Esophagus squamous epithelium (tissue), 5 donors: ENCODE measurements at places on chromosomes 1 and 21. TPM values are rescaled to one million over a fixed set of nuclear protein-coding genes. Genes with fewer than 3 reads are reported as not detected.

DNA sequence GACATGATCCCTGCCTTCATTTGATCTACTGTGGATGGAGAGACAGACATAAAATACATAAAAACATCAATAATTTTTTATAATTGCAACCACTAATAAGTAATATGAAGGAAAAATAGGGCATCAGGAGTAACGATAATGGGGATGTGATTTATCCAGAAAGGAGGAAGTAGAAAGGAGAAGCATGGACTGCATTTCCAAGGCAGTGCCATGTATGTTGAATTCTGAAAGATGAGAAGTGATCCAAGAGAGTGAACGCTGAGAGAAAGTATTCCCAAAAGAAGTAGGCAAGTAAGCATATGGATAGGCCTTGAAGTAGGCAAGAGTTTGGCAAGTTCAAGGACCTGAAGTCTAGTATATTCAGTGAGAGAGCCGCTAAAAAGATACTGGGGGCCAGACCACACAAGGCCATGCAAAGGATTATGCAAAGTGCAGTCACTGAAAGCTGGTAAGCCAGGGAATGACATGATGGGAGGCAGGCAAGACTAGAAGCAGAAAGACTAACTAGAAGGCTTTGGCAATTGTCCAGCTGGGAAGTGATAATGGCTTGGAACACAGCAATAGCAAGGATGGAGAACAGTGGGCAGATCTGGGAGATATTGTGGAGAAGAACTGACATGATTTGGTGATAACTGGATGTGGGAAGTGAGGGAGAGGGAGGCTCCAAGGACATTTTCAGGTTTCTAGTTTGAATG lies 85.9 kb downstream of the TM2D1 start:
- DNase-seq, result no peak

DNA sequence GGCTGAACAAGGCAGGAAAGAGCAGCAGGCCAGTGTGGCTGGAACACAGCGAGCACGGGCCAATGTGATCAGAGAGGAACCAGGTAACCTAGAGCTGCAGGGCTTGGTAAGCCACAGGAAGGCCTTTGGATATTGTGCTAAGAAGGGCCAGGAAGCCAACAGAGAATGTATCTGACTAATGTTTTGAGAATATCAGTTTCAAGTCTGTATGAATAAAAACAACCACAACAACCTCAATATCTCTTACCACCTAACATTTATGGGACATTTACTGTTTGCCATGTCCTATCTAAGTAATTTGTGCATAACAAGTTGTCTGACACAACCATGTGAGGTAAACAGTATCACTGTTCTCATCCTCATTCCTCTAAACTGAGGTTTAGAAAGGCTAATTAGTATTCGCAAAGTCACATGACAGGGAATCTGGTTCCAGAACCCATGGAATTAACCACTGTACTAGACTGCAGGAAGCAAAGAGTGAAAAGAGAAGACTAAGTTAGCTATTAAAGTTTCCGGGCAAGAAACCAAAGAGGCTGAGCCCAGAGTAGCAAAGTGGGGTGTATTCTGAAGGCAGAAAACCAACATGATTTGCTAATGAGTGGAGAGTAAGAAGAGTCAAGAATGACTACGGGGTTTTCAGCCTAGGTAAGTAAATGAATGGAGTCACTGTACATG lies 38.9 kb downstream of the SPRTN start:
- no peak for DNase-seq

Gene ALX3
- total RNA-seq, result not detected

DNA sequence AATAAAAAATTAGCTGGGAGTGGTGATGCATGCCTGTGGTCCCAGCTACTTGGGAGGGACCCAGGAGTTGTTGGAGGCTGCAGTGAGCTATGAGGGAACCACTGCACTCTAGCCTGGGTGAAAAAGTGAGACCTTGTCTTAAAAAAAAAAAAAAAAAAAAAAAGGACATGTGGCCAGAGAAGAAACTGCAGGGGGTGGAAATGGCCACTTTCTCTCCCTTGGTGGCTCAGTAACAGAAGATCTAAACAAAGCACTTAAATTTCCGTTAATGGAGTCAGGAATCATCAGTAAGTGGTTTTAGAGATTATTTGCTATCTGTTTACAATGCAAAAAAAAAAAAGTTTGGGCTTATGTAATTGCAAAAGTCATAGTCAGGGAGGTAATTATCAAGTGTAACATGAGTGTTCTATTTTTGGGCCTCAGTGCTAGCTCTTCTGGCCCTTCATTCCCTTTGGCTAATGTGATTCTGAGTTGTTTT lies 19.3 kb upstream of the OPRD1 start:
- DNase-seq, result no peak

DNA sequence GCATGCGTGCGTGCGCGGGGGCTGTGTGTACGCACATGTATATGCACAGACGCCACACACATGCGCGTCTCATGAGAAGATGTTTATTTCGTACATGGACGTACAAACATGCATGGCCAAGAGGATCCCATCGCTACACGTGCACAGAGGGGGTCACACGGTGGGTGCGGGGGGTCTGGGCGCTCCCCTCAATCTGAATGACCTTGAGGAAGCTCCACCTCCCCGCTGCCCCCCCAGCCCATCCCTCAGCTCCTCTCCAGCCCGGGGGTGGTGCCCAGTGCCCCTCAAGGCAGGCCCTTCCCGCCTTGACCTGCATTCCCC lies 1.5 kb downstream of the TMEM240 start:
- DNase-seq, result no peak
